IPS DF 19.7 (cell line): ENCODE measurements at places on chromosomes 16 and 17.

DNA sequence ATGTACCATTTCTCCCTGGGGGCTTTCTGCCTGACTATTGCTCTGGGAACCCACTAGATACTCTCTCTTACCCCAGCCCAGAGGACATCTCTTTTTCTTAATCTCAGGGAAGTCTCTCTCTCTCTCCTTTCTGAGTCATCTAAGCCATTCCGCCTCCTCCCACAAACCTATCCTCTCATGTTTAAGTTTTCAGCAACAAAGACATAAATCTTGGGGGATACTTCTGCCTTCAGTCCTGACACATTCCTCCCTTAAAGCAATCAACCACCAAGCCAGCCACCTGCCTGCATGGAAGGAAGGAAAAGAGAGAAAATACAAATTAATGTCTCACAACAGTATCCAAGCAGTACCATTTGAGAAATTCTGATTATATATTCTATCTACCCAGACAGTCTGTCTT, 128.8 kb downstream of the HS3ST2 start:
- DNase-seq: no peak

GRCh38 chr16:19382084-19382801, 35.4 kb upstream of the TMC5 start:
- DNase-seq: no peak

GRCh38 chr17:81932333-81932983, 4.6 kb downstream of the PYCR1 start:
- no peak for DNase-seq

DNA sequence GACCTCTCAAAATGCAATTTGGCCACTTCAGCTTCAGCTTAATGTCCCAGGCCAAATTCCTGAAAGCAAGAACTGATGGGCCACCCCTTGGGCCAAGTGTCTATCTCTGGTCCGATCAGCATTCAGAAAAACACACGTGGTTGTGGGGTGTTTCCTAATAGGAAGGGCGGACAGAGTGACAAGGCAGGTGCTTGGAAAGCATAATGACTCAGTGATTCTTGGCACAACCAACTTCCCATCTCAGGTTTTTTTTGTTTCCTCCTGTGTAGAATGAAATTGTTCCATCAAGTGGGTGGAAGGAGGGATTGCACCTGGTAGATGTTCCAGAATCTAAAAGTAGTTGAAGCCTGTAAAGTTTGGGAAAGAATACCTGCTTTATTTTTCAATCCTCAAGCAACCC, 155.6 kb downstream of the HS3ST2 start:
- no peak for DNase-seq

GRCh38 chr17:51029142-51029541, 91.5 kb downstream of the SPAG9 start:
- DNase-seq: no peak

GRCh38 chr16:48899500-48899899, 289.5 kb upstream of the N4BP1 start:
- no peak for DNase-seq
